Stimulated activated CD8-positive, alpha-beta memory T cell treated with anti-CD3 and anti-CD28 coated beads, Interleukin-4, amount 100 ng/mL, for 24 hours (primary cell): ENCODE measurements at places on chromosomes 4 and X.

DNA sequence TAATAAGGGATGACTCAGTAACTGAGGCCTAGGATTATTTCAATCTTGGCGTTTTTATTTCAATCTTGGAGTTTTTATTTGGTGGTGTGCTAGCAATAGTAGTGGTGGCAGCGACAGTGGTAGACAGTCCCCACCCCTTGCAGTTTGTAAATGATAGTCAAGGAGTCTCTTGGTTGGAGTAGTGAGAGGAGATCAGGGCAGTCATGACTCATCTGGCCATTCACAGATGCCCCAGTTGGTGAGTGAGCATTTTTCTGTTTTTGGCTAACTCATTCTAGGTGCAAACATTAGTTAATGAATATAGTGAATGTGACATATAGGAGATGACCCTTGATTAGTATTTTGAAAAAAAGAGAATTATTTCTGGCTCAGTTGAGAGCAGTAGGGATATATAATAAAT lies 93.5 kb upstream of the ADAD1 start:
- no peak for DNase-seq

- no peak for DNase-seq
Measured at GRCh38 chr4:97468272-97468671, 675.0 kb downstream of the STPG2 start.

DNA sequence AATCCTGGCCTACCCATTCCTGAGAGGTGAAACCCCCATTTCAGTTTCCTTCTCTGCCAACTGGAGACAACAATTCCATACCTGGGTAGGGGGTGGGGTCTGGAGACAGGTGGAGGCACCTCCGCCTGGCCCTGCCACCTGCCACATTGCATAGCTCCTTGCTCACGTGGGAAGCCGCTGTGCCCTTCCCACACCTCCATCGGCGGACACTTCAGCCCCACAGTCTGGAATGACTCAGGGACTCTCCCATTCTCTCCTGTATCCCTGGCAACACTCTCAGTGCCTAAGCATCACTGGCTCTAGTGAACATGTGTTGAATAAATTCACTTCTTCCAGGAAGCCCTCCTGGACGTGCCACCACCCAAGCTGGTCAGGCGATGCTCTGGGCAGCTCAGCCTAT lies 21.7 kb downstream of the PPP2R2C start:
- no peak for DNase-seq

DNA sequence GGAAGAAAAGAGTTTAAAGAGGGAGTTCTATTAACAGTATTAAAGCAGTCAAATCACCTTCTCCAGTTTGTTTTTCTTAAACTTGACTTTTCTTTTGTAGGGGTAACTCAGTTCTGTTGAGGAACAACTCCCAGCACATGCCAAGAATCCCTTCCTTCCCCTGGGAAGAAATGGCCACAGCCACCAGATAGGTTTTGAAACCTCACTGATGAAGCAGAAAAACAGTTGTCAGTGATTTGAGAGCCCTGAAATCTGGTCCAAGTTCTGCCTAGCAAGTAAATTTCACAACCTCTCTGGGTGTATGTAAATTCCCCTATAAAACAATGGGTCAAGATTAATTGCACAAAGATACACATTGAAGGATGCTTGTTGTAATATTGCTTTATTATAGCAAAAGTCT lies 167.1 kb downstream of the DHX15 start:
- no peak for DNase-seq

DNA sequence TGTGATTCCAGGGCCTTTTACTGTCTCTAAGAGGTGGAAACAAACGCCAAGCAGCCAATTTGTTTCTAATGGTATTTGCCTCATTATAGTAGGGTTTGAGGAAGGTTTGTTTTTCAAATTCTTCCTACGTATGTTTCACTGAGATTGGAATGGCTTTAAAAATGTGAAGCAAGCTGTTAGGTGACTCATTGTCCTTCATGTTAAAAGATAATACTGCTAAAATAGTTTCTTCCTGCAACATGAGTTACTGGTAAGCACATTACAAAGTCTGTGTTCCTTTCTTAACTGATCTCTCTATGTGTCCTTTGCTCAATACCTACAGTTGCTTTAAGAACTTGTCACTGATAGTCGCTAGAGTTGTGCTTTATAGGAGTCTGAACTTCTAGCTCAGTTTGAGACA lies 1183.9 kb downstream of the RPA4 start:
- DNase-seq: no peak

- no peak for DNase-seq
Measured at GRCh38 chrX:38080808-38081207, 74.5 kb downstream of the SYTL5 start.
